ENCODE measurements at places on chromosomes 16 and 17.
A peak's percentile ranks its signal among the peaks of the same experiment; 100 is the strongest.

- DNase-seq, result no peak
These were observed 29.3 kb downstream of the CEP295NL start for GRCh38 chr17:78873519-78874340.

DNA sequence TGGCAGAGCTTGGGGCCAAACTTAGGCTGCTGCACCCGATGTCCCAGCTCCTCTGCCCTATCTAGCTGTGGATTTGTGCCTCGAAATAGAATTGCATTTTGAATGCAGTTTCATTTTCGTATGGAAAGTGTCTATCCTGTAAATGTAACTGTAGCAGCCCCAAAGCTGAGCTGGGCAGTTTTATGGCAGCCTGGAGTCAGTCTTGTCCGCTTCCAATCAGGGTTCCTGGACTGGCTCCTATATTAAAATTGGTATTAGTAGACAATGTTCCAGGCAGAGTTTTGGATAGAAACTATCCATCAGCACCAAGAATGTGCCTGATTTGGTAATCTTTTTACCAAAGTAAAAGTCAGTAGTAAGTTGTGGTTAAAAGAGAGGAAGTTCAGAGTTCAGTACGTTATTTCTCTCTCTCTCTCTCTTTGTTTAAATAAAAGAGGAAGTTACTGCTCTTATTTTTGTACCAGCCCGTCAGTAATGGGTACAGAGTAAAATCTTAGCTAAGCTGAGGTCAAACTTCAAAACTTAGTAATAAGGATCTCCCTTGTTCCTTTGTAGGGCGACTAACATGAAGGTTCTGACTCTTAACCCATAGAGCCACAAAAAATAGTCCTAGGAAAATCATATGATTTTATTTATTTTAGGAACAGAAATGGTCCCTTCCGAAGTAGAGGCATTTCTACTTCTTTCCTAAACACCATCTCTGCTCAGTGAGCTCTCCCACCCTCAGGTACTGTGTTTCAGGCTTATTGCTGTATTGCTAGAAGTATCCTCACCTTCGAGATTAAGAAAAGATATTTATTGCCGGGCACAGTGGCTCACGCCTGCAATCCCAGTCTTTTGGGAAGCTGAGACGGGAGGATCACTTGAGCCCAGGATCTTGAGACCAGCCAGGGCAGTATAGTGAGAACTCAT, 28.0 kb downstream of the PRKCB start:
- DNase-seq, result no peak

- DNase-seq, result peak; percentile 35
These were observed 30.6 kb upstream of the MMD start for GRCh38 chr17:55452139-55452790.

DNA sequence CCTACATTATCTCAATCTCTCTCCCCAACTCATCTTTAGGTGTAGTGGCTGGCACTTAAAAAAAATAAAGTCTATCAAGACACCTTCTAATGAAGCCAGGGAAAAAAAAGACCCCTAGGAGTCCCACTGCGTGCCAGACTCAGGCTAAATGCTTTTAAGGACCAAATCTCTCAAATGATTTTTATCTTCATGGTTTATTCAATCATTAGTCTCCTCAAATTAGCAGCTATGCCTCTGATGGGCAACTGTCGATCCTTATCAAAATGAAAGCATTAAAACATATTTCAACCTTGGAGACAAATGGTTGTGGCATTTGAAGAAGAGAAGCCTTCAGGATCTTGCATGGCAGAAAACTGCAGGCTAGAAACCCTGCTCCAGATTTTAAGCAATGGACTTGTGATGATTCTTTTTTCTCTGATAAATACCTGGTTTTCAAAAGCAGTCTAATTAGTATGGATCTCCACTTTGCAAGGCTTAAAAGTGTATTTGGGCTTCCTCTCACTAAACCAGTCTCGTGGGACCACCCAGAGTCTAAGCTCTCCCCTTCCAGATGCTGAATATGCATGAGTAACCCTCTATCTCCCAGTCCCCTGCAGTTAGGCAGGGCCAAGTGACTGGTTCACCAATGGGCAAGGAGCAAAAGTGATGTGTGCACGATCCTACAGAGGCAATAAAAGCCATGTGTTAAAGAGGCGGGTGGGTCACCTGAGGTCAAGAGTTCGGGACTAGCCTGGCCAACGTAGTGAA, 14.9 kb downstream of the ITPRIPL2 start:
- no peak for DNase-seq

DNA sequence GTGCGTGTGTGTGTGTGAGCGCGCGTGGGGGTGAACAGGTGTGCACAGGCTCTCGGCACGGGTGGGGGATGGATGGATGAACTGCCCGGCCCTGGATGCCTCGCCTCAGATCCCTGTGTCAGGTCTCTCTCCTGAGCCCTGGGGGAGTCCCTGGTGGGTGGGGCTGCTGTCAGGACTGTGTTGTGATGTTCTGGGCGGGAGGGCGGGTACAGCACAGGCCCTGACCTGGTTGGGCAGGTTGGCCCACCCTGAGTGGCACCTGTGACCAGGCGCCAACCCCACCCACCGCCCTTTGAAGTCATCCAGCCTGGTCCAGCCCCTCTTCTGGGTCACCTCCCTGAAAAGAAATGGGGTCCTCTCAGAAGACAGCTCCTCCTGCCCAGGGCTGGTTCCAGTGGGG, 41.6 kb upstream of the TAC4 start:
- no peak for DNase-seq

DNA sequence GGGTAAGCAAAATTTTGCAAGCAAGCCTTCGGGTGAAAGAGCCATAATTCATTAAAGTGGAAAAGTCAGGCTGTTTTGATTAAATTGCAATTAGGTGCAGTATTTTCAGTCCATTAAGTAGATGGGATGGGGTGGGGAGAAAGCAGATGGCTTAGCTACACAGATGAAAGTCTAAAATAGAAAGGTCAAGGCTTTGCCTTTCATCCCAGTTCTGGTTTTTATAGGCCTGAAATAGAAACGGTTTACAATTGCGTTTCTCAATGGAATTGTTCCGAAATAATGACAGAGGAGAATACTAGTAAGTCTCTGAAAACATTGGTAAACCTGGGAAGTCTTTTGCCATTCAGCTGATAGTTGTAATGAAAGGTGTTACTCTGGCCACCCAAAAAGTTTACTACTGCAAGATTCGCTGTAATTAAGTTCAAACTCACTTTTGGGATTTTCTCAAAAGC, 1.5 kb downstream of the PPM1E start:
- DNase-seq, result no peak

- no peak for DNase-seq
These were observed 2.4 kb downstream of the EPN2 start for GRCh38 chr17:19239544-19239943.

DNA sequence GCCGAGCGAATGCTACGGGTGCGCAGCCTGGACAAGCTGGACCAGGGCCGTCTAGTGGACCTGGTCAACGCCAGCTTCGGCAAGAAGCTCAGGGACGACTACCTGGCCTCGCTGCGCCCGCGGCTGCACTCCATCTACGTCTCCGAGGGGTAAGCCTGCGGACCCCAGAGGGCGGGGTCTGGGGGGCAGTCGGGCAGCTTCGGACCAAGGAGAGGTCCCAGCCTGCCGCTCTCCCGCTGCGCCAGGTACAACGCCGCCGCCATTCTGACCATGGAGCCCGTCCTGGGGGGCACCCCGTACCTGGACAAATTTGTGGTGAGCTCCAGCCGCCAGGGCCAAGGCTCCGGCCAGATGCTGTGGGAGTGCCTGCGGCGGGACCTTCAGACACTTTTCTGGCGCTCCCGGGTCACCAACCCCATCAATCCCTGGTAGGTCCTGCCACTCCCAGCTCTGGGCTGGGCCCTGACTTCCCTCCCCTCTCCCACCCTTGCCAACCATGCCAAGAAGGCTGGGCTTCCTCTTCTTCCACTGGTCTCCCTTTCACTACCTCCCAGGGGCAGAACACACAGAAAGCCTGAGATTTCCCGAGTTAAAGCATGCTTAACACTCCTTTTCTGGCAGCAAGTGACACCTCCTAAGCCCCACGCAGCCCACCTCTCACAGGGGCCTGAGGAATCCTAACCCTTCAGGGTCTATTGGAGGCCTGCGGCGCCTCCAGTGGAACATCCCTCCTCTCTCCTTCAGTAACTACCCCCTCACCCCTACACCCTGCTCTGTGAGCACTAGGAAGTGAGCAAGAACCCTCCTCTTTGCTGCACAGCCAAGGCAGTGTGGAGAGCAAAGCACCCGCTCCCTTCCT, 3.2 kb downstream of the NAGS start:
- DNase-seq, result no peak

GRCh38 chr17:65446043-65446442, 115.4 kb downstream of the AXIN2 start:
- DNase-seq, result no peak

- DNase-seq, result no peak
These were observed 36.0 kb downstream of the NKD1 start for GRCh38 chr16:50584033-50584722.

- DNase-seq, result no peak
These were observed 9.8 kb downstream of the TMEM208 start for GRCh38 chr16:67236563-67237395.

- no peak for DNase-seq
These were observed at the start of gene FGF11 for GRCh38 chr17:7439462-7440112. FGF11 (plus strand) TSS chr17:7439512; CDS start chr17:7439621, 109 bp downstream.

DNA sequence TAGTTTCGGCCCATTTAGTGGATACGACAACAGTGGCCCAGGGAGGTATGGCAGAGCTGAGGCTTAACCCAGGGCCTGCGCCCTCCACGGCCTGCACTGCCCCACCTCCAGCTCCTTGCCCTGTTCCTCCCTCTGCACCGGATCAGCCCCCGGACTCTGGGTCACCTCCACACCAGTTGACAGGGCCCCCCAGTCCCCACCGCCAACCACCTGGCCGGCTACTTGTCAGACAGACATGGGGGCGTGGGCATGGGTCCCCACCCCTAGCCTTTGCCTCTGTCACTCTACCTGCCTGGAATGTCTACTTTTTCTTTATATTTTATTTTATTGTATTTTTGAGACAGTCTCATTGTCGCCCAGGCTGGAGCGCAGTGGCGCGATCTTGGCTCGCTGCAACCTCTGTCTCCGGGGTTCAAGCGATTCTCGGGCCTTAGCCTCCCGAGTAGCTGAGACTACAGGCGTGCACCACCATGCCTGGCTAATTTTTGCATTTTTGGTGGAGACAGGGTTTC, 3.0 kb upstream of the ACTG1 start:
- DNase-seq, result no peak

GRCh38 chr17:49382556-49382955, 20.5 kb upstream of the ZNF652 start:
- DNase-seq, result no peak

- DNase-seq, result no peak
These were observed 4.8 kb downstream of the EMP2 start for GRCh38 chr16:10575506-10576130.

DNA sequence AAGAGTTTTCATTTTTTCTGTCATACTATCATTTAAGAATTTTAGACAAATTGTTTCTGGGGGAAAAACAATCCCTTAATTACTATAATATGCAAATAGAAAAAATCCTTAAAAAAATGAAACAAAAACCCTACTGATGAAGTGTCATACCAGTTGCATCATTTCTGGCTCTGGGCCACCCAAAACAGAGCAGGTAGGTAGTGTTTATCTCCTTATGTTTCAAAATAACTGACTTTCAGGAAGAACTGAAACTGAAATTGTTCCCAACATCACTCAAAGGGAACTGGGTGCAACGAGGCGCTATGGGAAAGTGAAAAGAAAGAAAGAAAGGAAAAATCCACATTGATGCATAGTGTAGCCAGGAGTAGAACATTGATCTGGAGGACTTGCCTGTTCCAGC, 653.1 kb upstream of the SOX9 start:
- no peak for DNase-seq

- no peak for DNase-seq
These were observed 39.4 kb upstream of the CDH3 start for GRCh38 chr16:68605746-68606145.

GRCh38 chr16:65114527-65114926, 7.3 kb downstream of the CDH11 start:
- DNase-seq, result no peak

DNA sequence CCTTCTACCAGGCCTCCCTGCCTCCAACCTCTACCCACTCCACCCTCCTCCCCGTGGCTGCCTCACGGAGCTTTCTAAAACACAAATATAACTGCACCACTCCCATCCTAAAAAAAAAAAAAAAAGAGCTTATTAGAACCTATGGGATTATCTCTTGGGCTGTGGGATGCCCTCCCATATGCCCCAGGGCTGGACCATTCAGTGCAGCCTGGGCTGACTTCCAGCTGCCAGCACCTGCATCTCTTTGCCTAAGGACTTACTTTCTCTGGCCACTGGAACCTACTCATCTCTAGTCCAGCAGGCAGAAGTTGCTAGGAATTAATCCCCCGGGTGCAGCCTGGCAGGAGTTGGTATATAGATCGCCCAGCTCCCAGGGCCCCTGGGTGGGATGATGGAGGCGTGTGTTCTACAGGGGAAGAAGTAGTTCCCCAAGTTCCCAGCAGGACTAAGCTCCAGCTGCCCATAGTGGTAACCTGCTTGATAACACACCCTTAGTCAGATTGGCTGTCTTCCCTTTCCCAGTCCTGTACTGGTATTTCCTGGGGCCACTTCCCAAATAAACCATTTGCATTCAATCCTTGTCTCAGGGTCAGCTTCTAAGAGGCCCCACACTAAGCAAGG, 10.3 kb downstream of the MPP3 start:
- DNase-seq, result no peak

GRCh38 chr16:49588729-49589384, 215.3 kb downstream of the C16orf78 start:
- DNase-seq, result no peak

DNA sequence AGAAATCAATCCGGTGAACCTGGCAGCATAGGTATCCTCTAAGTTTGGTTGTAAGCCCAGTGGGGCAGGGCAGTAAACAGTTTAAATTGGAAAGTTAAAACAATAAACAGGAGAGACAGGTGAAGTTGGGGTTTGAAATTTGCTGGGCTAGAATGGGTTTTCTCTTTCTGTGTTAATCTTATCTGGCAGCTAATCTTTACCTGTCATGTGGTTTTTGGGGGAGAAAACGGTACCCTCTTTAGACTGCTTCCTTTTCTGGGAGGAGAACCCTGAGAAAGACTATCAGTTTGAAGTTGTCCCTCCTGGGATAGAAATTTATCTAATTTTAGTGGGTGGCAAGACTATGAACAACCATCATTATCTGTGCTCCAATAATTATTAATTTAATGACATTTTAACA, 24.0 kb downstream of the CDH13 start:
- no peak for DNase-seq

GRCh38 chr17:82876149-82876548, 36.3 kb upstream of the ZNF750 start:
- no peak for DNase-seq

DNA sequence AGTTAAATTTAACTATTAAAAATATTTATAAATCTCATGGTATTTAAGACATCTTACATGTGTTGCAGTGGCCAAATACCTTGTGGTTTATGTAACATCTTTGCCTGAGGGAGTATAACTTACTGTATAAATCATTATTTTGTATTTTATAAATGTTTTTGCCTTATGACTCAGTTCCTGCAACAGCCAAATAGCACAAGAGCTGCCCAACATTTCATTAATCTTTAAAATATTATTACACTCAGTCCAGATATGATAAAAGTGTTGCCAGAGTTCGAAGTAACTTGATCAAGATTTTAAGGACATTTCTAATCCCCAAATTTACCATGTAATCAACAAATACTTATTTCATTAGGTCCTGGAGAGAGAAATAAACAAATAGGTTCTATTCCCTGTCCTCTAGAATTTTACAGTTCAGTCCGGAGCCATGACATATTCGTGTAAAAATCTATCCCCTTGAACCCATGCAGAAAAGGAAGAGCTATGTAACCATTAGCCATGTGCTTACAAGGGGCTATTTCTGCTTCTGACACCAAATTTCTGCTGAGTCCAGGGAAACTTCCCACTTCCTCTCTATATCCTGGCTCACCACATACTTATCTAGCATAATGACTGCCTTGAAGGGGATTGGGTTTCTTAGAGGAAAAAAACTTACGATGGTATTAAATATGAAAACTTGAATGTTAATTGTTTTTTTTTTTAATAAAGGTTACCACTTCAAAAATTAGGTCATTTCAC, 44.0 kb downstream of the IRX6 start:
- DNase-seq, result no peak
